ENCODE measurements at places on chromosomes 1 and 21.

DNA sequence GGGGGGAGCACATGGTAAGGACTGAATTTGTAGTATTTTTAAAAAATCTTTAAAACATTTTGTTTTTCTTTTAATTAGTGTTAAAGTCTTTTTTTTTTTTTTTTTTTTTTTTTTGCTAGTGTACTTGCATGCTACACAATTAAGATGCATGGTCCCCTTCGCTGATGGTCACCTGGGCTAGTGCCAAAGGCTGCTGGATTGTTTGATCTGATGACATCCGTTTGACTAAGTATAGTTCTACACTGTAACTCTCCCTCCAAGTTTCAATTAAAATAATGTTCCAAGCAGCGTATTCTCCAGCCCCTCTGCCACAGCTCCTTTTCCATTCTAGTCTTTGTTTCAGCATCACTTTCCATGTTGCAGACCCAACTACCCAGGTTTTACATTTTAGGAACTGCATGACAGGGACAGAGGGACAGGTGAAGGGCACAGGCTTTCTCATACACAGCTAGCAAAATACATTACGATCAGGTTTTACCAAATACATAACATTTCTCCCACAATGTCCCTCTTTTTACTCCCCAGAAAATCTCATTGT is 852 bp upstream of the RAVER2 start:
- no peak for DNase-seq

GRCh38 chr1:10424034-10424433 is 6.2 kb upstream of the CENPS start:
- DNase-seq: peak; percentile 32

GRCh38 chr1:114671011-114671938 is 1.4 kb upstream of the DENND2C start:
- DNase-seq: no peak

DNA sequence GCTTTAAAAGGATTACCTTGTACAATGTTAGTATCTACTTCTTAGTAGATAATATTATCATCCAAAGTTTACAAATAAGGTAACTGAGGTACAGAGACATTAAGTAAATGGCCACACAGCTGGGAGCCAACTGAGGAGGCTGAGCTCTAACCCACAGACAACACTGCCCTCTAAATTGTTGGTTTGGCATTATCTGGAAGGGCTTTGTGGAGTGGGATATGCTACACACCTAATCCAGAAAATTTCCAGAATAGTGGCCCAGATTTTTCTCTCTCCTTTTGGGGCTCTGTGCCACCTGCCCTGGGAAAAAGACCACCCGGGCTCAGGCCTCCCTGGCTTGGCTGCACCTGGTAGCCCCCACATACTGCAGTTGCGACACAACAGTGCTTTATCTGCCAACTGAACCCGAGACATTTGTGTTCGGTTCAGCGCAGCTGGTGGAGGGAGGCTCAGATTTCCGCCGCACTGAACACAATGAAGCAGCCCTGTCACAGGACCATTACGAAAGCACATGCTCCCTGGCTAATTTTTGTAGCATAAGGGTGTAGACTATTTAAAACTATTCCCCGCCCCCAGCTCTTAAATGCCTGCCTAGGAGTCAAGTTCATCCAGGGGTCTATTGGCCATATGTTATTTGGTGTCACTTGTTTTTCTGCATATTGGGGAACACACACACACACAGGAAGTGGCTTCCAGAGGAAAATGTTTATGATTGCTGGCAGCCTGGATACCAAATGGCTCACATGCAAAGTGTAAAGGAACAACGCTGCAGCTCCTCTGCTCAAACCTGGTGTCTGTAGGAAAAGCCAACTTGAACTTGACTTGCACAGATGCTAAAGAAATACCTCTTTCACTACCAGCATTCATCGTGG is 92.3 kb upstream of the ESRRG start:
- no peak for DNase-seq

DNA sequence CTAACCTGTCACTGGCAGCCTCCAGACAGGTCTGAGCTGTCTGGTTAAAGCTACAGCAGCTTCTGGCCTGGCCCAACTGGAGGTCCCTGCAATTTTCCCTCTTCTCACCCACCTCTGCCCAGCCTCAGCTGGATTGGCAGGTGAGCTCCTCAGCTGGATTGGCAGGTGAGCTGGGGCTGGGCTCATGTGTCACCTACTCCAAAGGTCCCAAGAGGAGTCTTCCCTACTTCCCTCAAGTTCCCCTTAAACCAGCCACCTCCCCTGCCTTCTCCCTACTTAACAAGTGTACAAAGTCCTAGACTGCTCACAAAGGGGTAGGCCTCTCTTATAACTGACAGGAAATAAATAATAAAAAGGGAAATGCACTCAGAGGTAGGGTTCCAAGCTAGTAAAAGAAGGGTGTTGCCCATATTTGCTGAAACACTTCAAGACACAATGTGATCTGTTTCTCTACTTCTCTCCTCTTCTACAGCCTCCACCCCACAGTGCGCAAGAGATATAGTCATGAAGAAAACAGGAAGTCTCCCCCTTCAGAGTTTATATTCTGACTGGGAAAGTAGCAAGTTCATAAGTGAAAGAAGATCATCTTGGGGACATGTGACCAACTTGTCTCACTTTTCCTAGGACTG is at the start of gene GPA33:
Gene GPA33, minus strand, starts transcription at position 64 of the 629 bp plus-strand sequence. CDS start 90 bp downstream, outside the sequence.
- DNase-seq: no peak

GRCh38 chr1:206538901-206539640 is 31.7 kb downstream of the RASSF5 start:
- no peak for DNase-seq

GRCh38 chr1:147849098-147849895 is 53.3 kb upstream of the GJA8 start:
- DNase-seq: no peak

DNA sequence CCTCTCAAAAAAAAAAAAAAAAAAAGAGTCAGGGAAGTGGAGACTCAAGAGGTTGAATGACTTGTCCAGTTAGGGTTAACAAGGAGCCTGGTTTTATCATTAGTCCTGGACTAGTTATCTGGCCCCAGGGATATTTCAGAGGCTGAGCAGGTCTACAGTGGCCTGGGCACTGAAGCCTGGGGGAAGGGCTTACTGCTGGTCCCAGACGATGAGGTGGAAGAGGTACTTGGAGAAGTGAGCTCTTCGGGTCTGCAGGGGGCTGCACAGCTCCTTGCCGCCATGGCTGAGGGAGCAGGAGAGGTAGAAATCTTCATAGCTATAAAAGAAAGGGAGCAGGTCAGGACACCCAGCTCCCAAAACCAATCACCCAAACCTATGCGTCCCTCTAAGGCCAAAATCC is 40.1 kb downstream of the PIK3C2B start:
- no peak for DNase-seq

GRCh38 chr1:199067483-199067882 is 428.6 kb downstream of the PTPRC start:
- DNase-seq: no peak

DNA sequence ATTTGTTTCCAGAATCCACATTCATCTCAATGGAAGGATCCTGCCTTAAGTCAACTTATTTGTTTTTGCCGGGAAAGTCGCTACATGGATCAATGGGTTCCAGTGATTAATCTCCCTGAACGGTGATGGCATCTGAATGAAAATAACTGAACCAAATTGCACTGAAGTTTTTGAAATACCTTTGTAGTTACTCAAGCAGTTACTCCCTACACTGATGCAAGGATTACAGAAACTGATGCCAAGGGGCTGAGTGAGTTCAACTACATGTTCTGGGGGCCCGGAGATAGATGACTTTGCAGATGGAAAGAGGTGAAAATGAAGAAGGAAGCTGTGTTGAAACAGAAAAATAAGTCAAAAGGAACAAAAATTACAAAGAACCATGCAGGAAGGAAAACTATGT is 2.6 kb downstream of the GADD45A start:
- DNase-seq: peak; percentile 44

DNA sequence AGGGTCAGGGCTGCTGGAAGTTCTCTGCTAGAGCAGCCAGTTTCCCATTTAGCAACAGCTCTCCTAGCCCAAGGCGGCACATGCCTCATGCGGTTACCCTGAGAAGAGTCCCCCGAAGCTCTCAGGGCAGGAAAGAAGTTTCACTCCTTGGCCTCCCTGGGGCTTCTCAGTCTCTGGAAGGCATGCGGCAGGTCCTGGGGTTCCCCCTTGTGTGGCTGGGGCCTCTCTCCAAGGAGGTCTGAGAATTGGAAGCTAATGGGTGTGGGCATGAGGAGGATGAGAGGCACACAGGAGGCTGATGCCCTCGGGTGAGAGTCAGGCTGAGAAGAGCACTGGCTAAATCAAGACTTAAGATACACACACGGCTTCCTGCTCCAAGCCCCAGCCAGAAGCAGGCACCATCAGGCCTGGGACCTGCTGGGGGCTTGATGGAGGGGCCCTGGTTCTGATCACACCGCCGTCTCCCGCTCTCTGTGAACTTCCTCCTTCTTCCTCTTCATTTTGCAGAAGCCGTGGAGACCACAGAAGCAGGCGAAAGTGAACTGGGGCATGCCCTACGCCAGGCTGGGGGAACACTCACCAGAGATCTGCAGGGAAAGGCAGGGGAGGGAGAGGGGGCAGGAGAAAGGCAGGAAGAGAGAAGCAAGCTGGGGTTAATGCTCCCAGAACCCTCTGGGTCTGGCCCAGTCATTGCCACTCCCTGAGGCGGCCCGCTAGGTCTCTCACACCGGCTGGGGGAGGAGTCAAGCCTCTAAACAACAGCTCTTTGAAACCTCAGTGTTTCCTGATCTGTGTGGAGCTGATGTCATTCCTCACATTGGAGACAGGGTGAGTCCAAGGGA is 15.1 kb downstream of the BLACAT1 start:
- DNase-seq: no peak

- DNase-seq: no peak
Observed at GRCh38 chr1:147786536-147786935, 26.1 kb upstream of the GJA5 start.

DNA sequence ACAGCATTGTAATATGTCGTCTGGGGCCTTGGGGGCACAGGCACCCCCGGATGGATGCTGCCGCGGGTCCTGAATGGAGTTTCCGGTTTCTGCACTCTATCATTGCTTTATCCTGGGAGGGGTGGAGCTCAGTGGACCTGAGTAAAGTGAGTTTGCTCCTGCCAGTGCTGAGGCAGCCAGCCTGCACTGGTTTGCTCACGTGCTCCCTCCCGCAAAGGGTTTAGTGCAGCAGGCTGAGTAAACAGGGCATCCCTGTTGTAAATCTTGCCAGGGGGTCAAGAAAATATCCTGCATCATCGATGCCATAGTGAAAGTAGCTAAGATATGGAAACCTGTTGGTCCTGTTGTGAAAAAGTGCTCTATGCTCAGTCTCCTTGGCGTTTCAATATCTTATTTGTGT is 85.6 kb upstream of the BRINP3 start:
- no peak for DNase-seq

DNA sequence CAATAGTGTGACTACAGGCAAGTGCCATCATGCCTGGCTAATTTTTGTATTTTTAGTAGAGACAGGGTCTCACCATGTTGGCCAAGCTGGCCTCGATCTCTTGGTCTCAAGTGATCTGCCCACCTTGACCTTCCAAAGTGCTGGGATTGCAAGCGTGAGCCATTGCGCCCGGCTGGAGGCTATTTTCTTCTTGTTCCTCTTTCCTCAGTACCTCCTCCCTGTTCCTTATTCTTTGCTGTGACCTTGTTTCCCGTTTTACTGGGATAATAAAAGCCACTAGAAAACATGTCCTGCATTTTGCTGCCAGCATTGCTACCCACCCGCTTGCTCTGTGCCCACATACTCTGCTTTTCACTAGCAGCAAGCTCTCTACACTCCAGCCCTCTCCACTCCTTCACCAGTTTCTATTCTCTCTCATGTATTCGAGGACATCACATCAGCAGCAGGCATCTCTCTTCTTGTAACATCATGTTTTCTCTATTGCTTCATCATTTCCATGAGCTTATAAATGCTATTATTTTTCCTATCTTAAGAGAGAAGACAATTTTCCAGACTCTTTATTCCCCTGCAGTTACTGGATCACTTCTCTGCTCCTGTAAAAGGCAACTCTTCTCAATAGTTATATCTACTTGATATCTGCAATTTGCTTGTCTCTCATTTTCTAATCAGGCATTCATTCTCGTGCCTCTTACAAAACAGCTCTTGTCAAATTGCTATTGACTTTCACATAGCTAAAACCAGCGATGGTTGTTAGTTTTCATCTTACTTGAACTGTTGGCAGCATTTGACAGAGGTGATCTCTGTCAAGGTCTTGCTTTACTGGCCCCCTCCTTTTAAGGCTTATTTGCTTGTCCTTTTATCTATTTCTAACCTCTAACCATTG is 34.5 kb upstream of the C21orf91 start:
- no peak for DNase-seq

DNA sequence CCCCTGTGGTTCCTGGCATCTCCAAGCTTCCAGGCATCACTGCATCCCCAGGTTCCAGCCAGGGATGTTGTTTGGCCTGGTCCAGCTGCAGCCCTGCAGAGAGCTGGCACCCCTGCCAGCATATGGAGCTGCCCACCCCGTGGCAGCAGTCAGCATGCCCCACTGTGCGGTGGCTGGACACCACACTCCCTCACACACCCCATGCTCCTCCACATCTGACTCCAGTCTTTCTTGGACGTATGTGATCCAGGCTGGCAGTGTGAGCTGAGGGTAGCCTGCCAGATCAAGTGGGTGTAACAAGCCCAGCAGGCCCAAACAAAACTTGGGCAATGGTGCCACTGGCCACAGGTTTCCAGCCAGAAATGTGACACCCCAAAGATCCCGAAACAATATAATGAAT is 620.4 kb downstream of the RWDD3 start:
- DNase-seq: no peak

- DNase-seq: no peak
Observed at GRCh38 chr1:8174807-8175206, 143.1 kb upstream of the SLC45A1 start.

DNA sequence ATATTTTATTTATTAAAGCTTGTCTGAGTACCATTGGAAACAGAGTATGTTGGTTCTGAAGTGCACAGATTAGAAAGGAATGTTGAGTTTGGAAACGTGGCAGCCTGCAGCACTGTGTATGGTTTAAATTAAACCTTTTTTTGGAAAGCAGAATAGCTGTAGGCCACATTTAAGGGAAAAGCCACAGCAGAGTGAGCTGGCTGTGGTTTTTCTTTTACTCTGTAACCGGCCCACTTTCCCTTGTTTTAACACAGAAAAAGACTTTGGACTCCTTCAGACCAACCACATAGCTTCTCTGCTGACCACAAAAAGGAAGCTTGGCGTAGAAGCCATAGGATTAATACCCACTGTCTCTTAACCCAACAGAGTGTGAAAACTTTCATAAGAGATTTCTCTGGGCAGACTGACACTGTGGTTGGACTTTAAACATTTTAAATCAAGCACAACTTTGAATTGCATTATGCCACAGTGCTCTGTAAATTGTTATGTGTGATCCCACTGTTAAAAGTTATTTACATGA is 75.2 kb downstream of the NFIA start:
- peak; percentile 79 for DNase-seq

- DNase-seq: no peak
Observed at GRCh38 chr21:45359451-45360217, 45.3 kb upstream of the COL18A1 start.

Data from stromal cell of bone marrow (primary cell).